Activated CD8-positive, alpha-beta memory T cell treated with anti-CD3 and anti-CD28 coated beads for 24 hours (primary cell): ENCODE measurements at places on chromosomes 7 and 10.
A peak's percentile ranks its signal among the peaks of the same experiment; 100 is the strongest.

DNA sequence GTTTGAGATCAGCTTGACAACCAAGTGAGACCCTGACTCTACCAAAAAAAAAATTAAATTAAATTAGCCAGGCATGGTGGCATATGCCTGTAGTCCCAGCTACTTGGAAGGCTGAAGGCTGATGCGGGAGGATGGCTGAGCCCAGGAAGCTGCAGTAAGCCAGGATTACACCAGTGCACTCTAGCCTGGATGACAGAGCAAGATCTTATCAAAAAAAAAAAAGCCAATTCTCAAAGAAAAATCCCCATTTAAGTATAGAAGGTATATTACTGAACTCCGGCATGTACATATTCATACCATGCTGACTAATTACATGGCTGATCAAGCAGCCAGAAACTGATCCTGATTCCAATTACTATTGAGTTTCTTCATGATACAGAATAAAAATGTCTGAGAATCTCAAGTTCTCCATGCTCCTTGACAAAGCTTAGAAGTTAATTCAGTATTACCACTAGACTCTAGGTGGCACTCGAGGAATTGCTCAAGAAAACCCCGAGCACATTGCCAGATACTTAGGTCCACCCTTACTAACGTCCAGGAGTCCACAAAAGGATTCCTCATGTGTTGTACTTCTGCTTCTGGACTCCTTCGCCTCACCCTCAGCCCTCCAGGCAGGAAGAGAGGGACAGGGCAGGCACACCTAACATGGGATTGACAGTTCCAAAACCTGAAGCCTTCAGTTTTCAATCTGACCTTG, 148.9 kb downstream of the PARD3 start:
- no peak for DNase-seq

DNA sequence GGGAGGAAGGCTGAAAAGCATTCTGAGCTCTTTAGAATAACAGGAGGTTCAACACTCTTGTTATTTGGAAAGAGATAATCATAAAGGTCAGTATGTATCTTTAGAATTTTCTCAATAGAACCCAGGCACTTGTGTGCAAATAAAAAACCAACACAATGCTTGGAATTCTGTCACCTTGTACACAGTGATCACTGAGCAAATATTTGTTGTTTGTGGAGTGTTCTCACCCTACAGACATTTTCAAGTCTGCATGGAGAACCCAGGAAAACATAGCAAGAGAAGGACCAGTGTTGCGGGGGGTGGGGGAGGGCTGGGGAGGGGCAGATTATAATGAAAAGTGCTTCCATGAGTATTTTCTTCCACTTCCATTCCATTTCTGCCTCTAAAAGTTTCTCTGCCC, 87.4 kb downstream of the FAM107B start:
- DNase-seq: no peak

- DNase-seq: no peak
These were observed 2.7 kb upstream of the PRXL2A start for GRCh38 chr10:80405626-80406025.

- no peak for DNase-seq
These were observed 7.9 kb upstream of the FRAT1 start for GRCh38 chr10:97311111-97311626.

GRCh38 chr7:28685242-28685643, 272.9 kb downstream of the TRIL start:
- peak; percentile 58 for DNase-seq

GRCh38 chr10:11184093-11184492, 166.4 kb downstream of the CELF2 start:
- DNase-seq: no peak
